ENCODE measurements at places on chromosomes 5 and 9.

- DNase-seq, result no peak
Measured at GRCh38 chr5:124639095-124639665, 107.3 kb downstream of the ZNF608 start.

DNA sequence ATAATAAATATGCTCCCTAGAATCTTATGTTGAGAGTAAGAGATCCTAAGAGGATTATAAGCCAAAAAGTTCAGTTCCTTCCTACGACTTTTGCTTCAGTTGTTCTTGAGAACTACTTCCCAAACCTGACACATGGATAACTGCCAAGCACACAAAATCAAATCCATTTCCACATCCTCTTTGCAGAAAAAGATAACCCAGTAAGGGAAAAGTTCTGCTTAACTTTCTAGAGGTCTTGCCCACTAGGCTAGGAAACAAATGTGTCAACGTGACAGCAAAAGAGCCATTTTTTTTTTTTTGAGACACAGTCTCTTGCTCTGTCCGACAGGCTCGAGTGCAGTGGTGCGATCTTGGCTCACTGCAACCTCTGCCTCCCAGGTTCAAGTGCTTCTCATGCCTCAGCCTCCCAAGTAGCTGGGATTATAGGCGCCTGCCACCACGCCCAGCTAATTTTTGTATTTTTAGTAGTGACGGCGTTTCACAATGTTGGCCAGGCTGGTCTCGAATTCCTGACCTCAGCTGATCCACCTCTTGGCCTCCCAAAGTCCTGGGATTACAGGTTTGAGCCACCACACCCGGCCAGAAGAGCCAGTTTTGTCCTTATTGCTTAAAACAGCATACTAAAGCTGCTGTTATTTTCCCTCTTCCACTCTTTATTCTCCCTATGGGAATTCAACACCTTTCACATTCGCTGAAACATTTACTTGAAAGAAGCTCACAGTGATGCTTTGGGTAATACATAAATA lies 24.2 kb downstream of the CSNK1A1 start:
- no peak for DNase-seq

GRCh38 chr9:18698992-18699391 lies 225.0 kb downstream of the ADAMTSL1 start:
- no peak for DNase-seq

GRCh38 chr9:13915131-13915530 lies 398.8 kb downstream of the NFIB start:
- DNase-seq, result no peak

DNA sequence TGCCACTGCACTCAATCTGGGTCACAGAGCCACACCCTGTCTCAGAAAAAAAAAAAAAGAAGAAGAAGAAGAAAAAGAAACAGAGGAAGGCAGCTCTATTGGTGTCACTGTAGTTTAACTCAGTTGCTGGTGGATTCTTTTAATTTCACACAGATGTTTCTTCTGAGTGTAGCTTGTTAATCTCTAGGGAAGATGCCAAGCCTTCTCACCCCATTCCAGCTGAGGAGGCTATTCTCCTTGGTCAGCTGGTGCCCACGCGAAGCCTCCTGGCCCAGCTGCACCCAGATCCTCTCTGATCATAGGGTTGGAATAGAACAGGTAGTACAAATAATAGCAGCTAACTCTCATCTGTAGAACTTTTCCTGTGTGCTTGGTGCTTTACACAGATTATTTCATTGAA lies 113.8 kb upstream of the SPRY4 start:
- no peak for DNase-seq

GRCh38 chr5:133450286-133450685 lies 162.1 kb downstream of the FSTL4 start:
- DNase-seq, result no peak

DNA sequence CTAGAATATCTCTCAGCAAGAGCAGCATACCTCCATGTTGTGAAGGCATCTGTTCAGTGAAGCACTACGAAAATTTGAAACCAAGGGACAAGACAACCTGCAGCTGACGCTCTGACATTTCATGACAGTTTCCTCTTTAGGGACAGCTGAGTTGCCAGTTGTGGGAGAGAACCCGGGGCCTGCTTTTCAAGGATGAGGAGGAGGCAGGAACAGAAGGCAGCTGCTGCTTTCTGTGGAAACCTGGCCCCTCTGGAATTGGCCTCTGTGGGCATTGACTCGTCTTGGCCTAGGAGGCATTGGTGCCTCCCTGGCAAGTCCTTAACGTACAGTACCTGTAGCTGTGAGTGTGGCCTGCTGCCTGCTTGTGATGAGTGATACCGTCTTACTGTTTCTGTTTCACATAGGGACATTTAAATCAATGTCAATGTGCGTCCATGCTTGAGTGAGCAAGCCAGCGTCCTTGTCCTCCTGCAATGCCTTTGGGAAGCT lies 21.6 kb downstream of the SLC46A2 start:
- DNase-seq, result no peak
